ENCODE measurements at places on chromosomes 7 and 10.

DNA sequence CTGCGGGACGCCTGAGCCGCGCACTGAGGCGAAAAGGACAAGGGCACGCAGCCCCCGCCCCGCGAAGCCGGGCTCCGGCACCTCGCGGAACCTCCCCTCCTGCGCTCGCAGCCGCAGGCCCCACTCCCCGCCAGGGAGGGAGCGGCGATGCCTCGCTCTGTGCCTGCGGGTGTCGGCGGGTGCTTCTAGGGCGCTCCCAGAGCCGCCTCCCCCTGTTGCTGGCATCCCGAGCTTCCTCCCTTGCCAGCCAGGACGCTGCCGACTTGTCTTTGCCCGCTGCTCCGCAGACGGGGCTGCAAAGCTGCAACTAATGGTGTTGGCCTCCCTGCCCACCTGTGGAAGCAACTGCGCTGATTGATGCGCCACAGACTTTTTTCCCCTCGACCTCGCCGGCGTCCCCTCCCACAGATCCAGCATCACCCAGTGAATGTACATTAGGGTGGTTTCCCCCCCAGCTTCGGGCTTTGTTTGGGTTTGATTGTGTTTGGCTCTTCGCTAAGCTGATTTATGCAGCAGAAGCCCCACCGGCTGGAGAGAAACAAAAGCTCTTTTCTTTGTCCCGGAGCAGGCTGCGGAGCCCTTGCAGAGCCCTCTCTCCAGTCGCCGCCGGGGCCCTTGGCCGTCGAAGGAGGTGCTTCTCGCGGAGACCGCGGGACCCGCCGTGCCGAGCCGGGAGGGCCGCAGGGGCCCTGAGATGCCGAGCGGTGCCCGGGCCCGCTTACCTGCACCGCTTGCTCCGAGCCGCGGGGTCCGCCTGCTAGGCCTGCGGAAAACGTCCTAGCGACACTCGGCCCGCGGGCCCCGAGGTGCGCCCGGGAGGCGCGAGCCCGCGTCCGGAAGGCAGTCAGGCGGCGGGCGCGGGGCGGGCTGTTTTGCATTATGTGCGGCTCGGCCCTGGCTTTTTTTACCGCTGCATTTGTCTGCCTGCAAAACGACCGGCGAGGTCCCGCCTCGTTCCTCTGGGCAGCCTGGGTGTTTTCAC lies 519 bp downstream of the ITGB8 start:
- no peak for DNase-seq

DNA sequence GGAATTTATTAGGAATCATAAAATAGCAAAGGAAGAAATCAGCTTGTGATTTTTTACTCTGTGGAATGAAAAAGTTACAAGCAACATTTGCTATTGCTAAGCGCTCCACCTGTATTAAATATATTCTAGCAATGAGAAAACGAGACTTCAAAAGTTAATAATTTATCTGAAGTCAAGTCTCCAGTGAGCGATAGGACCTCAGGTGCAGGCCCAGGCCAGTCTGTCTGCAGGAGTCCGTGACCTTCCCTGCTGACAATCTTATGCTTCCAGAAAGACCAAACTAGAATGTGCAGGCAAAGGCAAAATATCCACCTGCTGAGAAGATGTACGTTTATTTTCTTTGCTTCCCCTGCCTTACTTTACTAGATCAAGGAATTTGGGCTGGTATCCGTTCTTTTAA lies 22.7 kb downstream of the MRC1 start:
- DNase-seq, result no peak

DNA sequence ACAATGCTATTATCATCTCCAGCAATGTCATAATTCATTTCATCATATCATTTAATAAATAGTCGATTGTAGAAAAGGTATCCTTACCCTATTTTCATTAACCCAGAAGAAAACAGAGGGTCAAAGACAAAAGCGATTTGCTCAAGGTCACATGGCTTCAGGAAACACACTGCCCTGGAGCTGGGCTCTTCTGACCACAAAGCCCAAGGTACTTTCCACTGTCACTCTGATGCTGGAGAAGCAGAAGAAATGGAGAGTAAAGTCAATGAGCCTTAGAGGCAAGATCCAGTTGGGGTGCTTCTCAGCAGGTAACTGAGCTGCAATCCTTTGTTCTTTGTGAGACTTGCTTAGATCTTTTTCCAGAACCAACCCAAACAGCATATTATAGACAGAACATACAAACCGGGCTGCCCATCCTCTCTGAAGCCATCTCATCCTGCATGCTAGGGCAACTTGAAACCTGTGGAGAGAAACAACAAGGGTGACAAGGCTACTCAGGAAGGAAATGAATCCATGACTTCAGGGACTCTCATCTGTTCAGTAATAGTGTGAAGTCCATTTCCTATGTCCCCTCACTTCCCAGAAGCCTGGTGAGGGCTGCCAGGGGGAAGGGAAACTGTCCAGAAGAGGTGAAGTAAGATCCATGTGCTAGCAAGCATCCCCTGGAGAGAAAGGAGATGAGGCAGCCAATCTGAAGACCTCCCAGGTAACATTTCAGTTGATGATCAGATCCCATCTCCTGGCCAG lies 148.6 kb upstream of the SVIL start:
- DNase-seq, result no peak

DNA sequence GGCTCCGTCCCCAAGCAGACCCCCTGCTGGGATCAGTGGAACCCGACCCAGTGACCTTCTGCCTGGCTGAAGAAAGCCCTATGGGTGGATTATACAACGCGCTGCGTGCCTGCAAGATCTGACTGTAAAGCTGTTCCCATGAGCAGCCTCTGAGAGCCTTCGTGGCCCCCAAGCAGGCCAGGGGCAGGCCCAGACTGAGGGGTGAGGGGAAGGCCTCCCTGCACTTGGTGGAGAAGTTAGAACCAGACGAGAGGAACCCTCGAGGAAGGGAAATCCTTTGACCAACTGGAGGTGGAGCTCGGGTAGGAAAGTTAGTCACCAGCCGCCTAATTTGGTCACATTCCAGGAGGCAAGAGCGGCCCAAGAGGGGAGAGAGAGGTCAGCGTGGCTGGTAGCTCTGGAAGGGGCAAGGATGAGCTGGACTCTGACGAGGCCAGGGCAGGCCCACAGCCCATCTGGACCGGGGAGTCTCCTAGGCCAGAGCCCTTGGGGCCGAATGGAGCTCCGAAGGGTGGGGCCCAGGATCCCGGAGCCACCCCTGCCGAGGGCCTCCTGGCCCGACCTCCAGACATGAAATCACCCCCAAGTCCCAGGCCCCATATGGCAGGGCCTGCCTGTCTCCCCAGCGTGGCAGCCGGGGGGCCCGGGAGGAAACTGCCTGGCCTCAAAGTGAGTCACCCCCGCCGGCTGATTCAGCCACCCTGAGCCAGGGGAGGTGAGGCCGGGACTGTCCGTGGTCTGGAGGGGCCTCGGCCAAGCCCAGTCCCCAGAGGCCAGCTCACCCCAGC lies 23.3 kb upstream of the PDGFA start:
- DNase-seq, result no peak

DNA sequence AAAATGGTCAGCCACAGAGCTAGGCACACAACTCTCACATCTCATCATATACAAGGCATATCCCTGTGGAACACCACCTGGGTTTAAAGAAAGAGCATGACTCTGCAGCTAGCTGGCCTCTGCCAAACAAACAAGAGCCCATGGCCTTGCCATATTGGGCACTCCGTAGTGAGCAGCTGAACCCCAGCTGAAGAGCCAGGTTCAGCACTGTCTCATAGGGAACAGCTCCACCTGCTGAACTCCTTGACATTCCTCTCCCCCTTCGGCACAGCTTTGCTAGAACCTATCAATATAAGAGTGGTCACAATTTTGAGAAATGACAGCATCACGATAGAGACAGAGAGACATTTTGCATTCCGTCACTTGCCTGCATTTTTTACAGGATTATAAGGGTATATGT lies 20.0 kb downstream of the SORCS1 start:
- no peak for DNase-seq

DNA sequence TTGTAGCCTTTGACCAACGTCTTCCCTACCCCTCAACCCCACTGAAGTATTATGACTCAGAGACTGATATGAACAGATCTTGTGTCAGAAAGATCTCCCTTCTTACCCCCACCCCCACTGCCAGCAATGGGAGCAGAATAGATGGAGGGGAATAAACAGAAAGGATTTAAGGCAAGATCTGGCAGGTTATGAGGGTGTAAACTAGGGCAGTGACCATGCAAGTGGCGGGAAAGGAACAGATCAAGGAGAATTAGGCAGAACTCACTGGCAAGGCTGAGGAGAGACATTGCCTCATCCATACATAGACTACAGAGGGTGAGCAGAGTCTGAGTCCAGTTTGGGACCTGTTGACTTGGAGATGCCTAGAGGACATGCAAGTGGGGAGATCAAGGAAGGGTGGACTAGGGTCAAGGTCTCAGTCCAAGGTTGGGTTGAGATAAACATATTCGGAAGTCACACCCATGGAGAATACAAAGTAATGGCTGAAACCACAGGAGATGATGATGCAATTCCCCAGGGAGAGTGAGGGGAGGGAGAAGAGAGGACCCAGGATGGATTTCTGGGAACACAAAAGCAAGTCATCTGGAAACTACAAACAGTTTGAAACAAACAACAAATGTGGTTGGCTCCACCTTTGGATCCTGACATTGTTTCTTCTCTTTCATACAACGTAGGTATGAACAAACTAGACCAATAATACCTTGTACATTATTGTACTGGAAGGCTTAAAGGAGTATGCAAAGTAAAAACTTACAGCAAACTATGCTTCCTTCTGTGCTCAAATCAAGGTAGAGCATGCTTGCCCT lies 44.9 kb upstream of the IL6 start:
- no peak for DNase-seq

GRCh38 chr7:26499315-26499897 lies 207.7 kb downstream of the SNX10 start:
- no peak for DNase-seq

DNA sequence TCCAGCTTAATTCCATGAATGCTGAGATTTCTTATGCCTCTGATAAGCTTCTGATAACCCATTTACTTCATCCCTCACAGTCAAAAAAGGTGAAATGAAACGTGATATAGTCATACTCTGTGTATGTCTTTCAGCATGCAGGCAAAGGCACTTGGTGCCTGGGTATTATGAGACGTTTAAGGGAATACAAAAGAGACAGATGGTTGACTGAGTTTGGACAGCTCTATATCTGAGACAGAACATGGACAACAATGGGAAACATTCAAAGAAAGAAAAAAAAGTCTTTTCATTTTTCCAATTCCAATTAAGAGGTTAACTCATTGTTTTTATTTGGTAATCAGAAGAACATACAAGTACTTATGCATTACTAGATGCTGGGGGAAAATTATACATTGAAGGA lies 96.2 kb downstream of the PPP1R17 start:
- DNase-seq, result no peak

DNA sequence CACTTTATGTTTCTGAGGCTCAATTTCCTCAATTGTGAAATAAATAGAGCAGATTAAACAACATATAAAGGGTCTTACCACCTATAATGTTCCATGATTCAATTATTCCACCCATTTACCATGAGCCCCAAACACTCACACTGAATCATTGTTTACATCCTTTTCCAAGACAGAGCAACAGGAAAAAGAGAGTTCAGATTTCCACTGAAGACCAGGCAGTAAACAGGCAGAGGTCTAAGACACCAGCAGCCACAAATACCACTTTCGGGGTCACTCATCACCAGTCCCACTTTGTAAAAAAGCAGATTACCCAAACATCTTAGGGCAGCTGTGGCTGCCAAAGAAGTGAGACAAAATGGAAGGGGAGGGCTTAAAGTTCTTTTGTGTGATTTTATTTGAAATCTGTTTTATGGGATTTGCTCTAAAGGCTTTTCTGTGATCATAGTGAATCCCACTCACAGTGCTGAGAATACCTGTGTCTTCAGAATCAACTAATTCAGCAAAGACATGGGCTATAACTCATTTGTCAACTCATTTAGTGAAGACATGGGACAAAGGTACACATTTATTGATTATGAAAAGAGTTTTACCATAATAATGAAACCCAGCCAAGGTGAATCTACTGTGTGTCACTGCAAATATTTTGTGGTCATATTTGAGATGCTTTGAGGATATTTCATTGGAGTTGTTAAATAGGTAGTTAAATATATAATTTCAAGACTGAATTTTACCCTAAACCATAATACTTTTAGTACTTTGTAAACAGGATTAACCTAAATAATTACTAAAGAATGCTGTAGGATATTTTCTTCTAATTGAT lies 24.8 kb upstream of the DLD start:
- no peak for DNase-seq

GRCh38 chr7:85011127-85011526 lies 175.7 kb downstream of the SEMA3D start:
- DNase-seq, result no peak

- DNase-seq, result no peak
These were observed 103.7 kb downstream of the PLXNA4 start for GRCh38 chr7:132472463-132473120.

DNA sequence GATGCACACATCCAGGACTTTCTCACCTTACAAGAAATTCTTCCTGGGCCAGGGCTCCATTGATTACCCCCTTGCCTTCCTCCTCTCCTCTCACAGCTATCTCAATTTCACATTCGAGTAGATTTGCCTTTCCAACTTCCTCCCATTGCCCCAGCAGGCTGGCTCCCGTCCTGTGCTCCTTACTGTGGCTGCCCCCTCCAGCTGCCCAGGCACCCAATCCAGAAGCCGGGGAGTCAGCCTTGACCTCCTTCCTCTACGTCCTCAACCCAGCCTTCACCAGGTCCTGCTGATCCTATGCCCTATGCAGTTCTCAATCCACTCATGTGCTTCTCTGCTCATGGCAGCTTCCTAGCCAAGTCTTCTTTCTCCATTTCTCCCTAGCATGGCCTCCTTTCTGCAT lies 85.7 kb upstream of the GPR26 start:
- no peak for DNase-seq

DNA sequence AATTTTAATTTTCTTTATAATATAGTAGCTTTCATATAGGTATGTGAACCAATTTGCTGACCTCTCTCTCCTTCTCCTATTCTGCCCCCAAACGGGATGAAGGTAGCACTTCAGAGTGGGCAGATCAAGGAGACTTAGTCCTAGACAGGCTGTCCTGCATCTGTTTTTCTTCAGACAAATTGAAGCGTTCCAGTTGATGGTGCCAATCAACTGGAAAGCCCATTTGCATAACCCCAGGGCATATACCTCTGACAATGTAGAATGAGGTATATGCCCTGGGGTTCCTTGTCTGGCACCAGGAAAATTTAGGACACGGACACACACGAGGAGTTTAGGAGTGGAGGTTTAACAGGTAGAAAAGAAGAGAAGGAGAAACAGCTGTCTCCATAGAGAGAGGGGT lies 502.9 kb downstream of the HTR7 start:
- DNase-seq, result no peak

GRCh38 chr7:30990673-30991170 lies 27.0 kb downstream of the GHRHR start:
- no peak for DNase-seq
